ENCODE measurements at places on chromosomes 4 and X.

DNA sequence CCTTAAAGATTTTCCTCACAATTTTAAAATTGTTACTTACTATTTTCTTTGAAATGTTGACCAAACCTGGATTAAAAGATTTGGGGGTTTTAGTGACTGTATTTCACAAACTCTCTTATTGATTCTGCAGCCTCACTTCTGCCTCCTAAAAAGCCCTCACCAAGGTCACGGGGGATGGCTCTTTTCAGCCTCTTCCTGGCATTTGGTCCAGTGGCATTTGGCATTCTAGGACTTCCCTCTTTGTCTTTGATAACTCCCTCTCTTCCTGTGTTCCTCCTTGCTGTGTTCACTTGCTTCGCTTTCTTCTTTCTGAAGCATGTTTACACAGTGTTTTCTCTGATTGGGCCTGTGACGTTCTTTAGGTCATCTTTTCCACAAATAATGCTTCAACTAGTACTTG lies 21.5 kb downstream of the PKD2 start:
- DNase-seq = no peak

- no peak for DNase-seq
These were observed 208.8 kb upstream of the CLNK start for GRCh38 chr4:10893395-10893794.

- DNase-seq = no peak
These were observed 30.0 kb upstream of the MYOZ2 start for GRCh38 chr4:119105605-119106004.

- DNase-seq = no peak
These were observed 1249.9 kb upstream of the TENM3 start for GRCh38 chr4:180993244-180993836.

- no peak for DNase-seq
These were observed 462.8 kb downstream of the MID1IP1 start for GRCh38 chrX:39264023-39264422.

- DNase-seq = no peak
These were observed 169.2 kb upstream of the MAGEB18 start for GRCh38 chrX:25968920-25969319.

DNA sequence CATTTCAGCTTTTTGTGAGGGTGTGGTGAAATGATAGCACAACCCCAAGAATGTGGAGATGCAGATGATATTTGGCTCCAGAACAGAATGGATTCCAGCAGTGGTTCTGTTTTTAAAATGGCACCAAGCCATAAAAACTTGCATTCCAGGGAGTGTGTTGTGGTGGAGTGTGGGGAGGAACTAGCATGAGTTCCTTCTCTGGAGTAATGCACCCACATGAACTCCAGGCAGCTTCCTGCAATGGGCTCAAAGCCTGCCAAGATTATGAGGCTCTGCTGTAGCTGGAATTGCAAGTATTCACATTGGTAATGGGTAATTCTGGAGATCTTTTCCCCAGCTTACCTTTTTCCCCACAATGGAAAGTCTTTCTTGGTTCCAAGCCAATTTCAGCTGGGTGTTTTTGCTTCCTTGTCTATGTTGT lies 161.4 kb downstream of the RAB28 start:
- DNase-seq = no peak

DNA sequence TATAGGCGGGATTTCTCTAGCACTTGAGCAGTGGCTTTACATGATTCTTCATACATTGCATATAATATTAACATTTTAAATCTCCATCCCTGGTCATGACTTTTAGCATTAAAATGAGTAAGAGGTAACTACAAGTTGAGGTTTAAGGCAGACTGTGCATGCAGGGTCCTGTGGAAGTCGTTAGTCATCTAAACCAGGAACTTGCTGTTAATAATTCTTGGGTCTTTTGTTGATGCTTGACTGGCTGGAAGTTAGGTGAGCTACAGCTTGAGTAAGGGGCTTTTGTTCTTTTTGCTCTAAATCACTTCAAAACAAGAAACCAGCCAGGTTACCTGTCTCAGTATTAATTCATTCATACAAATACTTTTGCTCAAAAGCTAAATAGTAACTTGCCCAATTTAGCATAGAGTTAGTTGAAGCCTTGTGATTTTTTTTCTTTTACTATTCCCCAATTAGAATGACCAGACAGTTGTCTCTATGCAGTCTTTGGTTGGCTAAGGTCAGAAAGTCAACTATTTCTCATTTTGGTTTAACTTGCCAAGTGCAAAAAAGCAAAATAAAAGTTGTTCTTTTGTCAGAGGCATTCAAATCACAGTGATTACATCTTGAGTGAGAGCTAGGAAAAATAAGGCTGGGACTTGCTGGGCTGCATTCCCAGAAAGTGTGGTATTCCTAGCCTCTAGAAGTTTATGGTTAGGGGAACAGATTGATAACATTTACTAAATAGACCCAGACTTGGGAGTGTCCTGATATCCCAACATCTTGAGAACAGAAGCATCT lies 516.9 kb downstream of the PDHA2 start:
- no peak for DNase-seq

DNA sequence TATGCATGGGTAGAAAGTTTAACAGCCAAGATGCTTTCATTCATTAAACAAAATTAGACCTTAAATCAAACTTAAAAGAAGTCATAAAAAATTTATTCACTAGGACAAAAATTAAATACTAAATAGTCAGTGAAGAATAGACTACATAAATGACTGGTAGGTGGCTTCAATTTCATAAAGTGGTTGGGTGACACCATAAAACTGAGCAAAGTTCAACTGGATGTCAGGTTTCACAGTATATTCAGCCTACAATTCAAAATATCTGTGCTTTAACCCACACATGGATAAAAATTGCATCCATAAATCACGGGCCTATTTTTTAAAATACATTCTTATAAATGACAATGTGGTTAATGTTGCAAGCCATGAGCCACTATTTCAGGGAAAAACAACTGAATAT lies 582.3 kb downstream of the IL15 start:
- no peak for DNase-seq

DNA sequence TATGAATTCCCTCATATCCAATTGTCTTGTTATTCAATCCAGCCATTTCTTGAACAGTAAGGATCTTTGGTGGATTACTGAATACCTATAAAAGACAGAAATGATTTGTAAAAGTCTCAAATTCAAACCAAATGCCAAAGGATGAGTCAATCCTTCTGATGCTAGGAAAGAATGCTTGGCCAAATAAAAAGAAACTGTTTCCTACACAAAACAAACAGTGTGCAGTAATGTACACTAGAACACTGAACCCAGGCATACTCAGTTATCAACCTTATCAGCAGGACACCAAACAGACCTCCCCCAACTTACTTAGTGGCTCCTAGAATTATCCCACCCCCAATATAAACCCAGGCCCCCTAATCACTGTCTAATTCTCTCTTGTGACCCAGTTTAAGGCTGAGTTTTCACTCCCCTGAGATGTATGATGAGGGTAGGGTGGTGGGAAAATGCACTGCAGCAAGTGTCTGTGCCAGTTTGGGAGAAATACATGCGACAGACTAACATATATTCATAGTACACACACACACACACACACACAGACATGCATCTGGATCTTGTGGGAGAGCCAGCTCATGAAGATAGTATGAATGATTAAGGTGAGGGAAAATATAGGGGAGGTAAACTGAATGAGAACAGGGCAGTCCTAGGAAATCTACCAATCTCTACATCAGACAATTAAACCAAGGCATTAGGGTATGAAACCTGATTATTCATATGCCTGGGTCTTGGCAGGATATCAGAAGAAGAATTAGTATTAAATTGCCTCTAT lies 35.0 kb downstream of the CLDN2 start:
- DNase-seq = no peak

All from left colon (tissue), 2 donors.